ENCODE measurements at places on chromosomes 3 and 15.

- no peak for DNase-seq
These were observed 54.9 kb downstream of the CNTN4 start for GRCh38 chr3:2153547-2153946.

GRCh38 chr15:50339717-50340116, 15.3 kb downstream of the GABPB1 start:
- DNase-seq: no peak

GRCh38 chr15:57089815-57090495, 171.5 kb downstream of the TCF12 start:
- DNase-seq: no peak

DNA sequence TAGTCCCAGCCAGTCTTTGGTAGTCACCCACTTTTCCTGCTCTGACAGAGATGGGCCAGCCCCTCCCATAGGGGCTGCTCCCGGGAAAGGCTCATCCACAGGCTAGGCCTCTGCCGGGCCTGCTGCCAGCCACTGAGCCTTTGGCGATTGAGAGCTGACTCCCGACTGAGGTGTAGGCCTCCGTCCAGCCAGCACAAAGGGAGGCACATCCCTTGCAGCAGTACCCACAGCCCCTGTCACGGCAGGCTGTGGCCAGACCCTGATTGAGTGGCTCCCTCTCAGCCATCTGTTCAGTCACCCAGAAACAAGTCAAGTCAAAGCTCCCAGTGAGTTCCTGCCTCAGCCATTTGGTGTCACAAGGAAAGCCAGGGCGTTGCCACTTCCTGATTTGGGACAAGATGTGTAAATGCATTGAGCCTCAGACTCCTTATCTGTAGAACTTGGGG, 6.2 kb upstream of the PAK6 start:
- DNase-seq: no peak

DNA sequence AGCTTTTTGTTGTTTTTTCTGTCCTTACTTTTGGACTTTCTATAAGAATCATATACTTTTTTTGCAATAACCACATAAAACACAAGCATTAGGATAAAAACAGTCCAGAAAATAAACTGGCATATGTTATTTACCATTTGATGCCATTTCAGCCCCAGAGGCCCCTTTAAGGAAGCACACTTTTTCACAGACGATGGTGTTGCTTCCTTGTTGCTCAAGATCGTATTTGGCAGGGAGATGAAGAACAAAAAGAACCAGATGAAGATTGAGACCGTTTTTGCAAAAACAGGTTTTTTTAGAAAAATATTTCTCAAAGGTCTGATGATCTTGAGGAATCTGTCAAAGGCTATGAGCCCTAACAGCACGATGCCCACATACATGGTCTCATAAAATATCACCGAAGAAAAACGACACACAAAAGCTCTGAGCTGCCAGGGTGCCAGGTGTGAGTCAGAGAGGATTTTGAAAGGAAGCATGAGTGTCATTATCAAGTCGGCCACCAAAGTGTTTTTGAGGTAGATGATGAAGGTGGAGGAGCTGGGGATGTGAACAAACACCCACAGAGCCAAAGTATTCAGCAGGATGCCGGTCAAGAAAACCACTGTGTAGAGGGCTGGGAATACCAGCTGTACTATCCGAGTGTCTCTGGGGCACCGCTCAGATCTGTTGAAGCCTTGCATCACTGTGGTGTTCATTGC, 902 bp downstream of the P2RY13 start:
- peak; percentile 21 for DNase-seq

DNA sequence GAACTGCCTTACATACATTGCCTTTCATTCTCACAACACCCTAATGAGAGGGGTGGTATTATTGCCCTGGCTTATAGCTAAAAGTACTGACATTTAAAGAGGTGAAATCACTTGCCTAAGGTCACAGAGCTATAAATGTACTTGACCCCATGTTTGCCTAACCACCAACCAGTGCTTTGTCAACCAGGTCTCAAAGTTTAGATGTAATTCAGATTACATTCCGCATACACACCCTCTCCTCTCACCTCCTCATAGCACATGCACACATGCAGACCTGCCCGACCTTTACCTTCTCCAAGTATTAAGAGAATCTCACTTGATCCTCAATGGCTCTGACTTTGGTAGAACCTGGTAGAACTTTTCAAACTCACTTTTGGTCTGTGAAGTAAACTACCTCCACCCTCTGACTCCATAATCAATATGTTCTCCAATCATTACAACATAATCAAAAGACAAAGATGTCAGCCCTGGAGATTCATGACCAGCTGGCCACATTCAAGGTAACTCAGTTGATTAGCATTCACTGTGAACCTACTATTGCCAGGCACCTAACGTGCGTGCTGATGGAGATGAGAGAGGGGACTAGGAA, 63.2 kb upstream of the HES1 start:
- no peak for DNase-seq

DNA sequence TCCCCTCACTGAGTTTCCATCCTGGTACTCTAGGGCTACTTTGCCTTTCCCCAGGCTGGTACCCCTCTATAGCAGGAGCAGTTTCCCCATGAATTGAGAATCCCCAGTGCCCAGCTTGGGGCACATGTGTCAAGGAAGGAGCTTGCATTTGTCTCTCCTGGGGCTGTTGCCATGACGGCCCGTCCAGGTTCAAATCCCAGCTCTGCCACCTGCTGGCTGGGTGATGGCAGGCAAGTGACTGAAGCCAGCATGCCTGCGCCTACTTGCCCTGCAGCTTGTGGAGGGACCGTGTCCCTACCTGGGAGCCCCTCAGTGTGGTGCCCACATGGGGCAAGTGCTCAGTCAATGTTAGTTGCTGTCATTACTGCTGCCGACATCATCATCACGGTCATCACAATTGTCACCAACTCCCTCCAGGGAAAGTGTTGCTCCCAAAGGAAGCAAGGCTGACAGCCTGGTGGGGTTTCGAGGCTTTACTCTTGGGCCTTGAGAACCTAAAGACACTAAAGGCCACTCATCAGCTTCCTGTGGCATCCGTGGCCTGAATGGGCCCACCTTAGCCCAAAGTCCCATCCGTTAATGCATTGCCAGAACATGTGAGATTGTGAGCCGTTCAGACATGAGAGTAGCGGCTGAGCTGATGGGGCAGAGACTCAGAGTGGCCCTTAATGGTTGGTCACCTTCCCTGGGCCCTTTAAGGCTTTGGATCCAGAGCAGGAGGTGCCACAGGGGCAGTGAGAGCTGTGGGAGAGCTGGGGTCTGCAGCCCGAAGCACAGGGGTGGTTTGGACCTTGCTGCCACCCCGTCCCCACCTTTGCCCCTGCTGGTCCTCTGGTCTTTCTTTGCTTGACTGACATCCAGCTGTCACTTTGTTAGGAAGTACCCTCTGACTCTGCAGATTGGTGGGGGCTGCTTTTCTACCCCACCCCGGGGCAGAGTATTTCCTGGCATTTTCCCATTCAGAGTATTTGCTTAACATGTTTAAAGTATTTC, 144.4 kb downstream of the DNAJB8 start:
- peak; percentile 77 for DNase-seq

GRCh38 chr3:134711284-134711683, 60.5 kb upstream of the KY start:
- no peak for DNase-seq

DNA sequence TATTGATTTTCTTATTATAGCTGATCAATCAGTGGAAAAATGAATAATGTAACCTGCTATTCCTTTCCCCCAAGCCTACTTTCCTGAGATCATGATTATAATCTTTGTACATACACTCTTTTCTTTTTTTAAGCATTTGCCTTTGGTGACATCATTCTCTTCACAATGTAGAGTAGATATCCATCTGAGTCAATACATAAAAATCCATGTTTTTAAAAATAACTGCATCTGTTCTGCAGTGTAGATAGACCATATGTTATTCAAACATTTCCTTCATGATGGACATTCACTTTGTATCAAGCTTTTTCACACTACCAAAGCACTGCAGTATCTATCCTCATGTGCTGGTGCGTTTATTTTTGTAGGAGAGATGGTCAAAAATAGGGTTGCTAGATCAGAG, 211.1 kb downstream of the PTPRG start:
- no peak for DNase-seq

GRCh38 chr15:37076543-37076942, 23.8 kb downstream of the MEIS2 start:
- no peak for DNase-seq

DNA sequence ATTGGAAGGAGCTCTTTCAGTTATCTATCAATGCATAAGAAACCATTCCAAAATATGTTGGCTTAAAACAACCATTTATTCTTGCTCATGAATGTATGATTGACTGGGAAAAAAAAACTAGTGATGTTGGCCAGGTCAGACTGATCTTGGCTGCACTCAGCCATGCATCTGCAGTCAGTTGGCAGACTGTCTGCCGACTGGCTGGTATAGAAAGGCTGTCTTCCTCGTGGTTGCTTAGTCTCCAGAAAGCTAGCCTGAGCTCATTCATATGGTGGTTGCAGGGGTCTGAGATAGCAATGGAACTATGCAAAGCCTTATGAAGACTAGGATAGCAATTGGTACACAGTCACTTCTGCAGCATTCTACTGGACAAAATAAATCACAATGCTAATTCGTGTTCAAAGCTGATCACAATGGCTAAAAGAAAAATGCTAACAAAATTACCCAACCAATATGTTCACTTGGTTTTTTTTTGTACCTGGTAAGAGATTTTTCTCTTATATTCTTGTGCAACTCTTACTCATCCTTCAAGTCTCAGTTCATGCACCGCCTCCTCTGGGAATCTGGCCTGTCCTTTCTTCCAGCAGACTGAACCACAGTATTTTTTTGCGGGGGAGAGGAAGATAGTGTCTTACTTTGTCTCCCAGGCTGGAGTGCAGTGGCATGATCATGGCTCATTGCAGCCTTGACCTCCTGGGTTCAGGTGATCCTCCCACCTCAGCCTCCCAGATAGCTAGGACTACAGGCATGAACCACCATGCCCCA, 126.8 kb downstream of the KCNAB1 start:
- DNase-seq: no peak

Data from activated naive CD4-positive, alpha-beta T cell treated with anti-CD3 and anti-CD28 coated beads, Interleukin-2, amount 10 ng/mL, durations not matched to agents 7 days and 5 days (primary cell).